ENCODE measurements at places on chromosomes 7 and 10.

- DNase-seq: no peak
Observed at GRCh38 chr10:106765241-106765754, 399.2 kb downstream of the SORCS1 start.

DNA sequence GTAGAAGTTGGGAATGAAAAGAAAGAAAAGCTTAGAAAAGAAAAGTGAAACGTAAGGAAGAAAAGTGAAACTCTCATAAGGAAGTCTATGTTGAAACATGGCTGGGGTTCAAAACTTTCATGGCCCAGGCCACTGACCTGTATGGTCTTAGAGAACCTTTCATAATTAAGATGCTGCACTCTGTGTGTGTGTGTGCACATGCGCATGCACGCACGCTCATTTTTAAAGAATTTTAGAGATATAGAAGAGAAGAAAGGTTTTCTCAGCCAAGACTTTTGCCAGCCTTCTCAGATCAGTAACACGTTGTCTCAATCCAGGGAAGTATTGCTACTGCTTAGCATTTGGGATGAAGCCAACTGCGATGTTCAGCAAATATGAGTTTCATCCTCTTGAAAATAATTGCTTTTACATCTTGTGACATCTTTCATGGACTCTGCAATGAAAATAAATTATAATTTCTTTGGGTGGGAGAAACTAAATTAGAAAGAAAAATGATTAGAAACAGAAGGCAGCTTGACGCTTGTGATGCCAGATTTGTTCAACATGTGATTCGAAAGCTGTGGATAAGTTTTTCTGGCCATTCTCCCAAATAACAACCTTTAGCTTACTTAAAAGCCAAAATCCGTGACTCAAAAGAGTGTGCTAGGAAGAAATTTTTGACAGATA, 16.2 kb upstream of the SLC26A4 start:
- no peak for DNase-seq

GRCh38 chr7:7581531-7582179, 15.0 kb downstream of the MIOS start:
- DNase-seq: no peak

DNA sequence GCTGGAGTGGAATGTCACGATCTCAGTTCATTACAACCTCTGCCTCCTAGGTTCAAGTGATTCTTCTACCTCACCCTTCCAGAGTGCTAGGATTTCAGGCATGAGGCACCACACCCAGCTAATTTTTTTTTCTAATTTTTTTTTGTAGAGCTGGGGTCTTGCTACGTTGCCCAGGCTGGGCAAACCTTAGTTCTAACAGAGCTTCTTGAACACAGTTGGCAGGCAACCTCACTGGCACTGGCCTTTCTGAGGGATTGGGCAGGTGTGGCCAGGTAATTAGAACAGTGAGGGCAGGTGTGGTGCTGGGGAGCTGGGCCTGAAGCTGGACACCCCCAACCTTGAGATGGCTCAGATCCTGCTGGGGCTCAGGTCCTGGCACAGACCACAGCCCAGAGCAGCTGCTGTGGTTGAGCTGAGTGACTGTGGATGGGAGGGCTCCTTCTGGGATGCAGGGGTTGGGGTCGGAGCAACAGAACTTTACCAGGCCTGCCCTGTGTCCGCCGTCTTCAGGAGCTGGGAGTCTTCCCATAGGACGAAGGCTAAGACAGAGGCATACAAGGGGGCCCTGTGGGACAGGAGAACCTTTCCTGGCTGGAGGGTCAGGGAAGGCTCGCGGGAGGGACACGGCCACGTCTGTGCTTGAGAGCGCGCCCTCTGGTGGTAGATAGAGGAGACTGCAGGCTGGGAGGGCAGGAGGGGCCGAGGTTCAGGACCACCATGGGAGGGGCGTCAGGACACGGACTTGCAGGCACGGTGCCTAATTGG, 48.2 kb downstream of the COL26A1 start:
- DNase-seq: peak; percentile 72

DNA sequence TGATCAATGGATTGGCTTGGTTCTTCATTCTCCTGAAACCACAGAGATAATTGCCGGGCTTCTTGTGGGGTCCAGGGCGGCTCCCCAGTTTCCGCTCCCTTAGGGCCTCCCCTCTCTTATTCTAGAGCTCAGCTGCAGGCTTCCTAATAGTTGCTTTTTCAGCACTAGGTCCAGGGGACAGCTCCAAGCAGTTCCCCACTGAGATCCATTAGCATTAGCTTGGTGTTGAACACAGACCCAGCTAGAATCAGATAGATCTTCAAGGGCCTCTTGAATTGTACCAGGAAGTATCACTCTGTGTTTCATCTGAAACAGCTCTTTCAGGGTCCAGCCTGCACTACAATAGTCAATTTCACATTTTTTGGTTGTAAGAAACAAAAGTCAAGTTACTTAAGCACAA, 238.7 kb downstream of the SEC23IP start:
- no peak for DNase-seq

DNA sequence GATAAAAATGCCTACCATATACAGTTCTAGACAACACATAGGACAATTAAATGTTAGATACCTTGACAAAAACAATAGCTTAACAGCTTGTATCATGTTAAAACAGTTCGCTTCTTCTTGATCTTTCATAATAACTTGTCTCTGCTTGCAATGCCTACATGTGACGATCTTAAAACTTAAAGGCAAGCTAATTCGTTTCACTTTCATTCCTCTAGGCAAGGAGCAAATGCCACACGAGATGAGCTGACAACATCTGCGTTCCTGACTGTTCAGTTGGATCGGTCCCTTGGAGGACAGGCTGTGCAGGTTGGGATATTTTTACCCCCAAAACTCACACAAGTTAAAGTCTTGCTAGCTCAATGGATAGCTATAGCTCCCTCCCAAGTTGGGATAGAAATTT, 51.6 kb upstream of the ARL4A start:
- no peak for DNase-seq

GRCh38 chr7:77360104-77360503, 56.0 kb downstream of the GSAP start:
- DNase-seq: no peak

GRCh38 chr7:12638851-12639456, 48.5 kb upstream of the ARL4A start:
- DNase-seq: peak; percentile 41

- DNase-seq: no peak
Observed at GRCh38 chr7:13055732-13056368, 368.4 kb downstream of the ARL4A start.

GRCh38 chr10:70742537-70743429, 42.4 kb downstream of the TBATA start:
- DNase-seq: no peak

DNA sequence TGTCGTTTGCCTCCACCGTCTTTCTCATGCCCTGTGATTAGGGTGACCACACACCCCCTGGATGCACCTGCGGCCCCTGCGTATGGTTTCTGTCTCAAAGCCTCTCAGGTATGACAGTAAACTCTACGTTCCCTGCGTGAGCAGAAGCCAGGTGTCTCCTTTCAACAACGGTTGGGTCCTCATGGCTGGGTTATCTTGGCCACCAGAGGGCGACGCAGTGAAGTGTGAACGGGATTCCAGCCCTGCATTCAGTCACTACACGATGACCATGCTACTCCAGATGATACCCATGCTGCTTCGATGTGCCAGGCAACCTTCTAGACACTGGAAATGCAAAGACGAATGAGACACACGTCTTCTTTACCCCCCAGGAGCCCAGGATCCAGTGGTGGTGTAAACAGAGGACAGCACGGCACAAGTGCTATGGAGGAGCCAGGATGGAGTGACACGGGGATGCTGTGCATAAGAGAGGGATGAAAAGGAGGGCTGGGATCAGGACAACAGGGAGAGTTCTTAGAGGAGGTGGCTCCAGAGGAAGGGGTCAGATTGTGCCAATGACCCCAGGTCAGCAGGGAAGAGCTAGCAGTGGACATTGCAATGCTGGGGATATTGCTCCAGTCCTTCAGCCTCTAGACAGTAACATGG, 228.1 kb upstream of the PFKP start:
- DNase-seq: peak; percentile 11

GRCh38 chr10:63438506-63439498, 27.0 kb downstream of the JMJD1C start:
- no peak for DNase-seq

- peak; percentile 46 for DNase-seq
Observed at GRCh38 chr7:90629297-90629918, 33.3 kb downstream of the CDK14 start.

- DNase-seq: no peak
Observed at GRCh38 chr10:99236627-99237309, 1.1 kb upstream of the HPSE2 start.

GRCh38 chr10:110918643-110919348, at the start of gene BBIP1:
TSS of gene BBIP1 (minus strand) at chr10:110919180. CDS start at chr10:110918157, 1,023 bp downstream.
- DNase-seq: peak; percentile 100

- no peak for DNase-seq
Observed at GRCh38 chr7:107865956-107866775, 24.8 kb upstream of the DLD start.

DNA sequence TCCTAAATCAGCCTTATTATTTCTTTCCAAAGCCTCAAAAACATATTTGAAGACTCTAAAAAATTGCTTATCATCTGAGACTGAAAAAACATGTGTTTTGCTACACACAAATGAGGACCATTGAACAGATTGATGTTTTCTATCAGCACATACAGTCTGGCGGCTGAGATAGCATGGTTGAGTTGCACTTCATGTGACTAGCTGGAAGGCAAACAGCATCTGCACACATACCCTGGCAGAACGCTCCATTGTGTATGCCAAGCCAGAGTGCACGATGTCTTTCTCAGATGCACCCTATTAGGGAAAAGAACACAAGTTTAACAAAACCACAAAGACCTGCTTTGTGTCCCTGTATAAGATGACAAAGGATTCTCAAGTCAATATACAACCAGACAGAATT, 33.0 kb downstream of the FAM25A start:
- peak; percentile 30 for DNase-seq

GRCh38 chr7:130793855-130794618, 60.0 kb upstream of the KLF14 start:
- peak; percentile 21 for DNase-seq

- DNase-seq: no peak
Observed at GRCh38 chr10:86827639-86828038, 71.2 kb downstream of the BMPR1A start.

DNA sequence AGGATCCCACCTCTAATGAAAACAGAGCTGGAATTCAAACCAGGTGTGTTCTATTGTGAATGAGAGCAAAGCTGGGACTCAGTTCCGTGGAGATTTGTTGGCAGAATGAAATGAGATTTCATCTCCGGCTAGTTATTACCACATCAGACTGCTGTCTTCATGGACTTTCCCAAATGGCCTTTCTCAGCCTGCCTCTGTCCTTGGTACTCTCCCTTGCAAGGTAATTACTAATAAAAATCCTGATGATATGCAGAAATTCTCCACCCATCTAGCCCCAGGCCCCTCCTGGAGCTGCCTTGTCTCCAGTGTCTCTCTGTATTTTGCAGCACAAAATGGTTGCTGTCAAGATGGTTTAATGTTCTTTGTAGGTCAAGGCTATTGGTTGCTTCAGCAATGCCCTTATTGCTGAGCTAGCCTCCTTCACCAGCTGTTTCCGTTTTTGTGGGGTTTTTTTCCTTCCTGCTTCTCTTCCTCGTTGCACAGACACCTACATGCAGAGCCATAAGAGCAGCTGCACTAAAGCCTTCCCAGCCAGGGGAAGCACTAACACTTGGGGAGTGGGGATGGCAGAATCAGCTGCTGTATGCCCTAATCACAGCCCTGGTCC, 185.0 kb upstream of the GHITM start:
- no peak for DNase-seq

- DNase-seq: no peak
Observed at GRCh38 chr7:13797545-13797944, 191.9 kb downstream of the ETV1 start.

DNA sequence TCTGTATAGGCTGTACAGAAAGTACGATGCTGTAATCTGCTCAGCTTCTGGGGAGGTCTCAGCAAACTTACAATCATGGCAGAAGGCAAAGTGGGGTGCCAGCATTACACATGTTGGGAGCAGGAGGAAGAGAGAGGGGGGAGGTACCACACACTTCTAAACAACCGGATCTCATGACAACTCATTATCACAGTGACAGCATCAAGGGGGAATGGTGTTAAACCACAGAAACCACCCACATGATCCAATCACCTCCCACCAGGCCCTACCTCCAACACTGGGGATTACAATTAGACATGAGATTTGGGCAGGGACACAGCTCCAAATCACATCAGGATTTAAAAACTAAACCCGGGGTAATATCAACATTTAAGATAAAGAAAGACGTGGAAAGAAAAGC, 468.8 kb upstream of the AUTS2 start:
- no peak for DNase-seq

DNA sequence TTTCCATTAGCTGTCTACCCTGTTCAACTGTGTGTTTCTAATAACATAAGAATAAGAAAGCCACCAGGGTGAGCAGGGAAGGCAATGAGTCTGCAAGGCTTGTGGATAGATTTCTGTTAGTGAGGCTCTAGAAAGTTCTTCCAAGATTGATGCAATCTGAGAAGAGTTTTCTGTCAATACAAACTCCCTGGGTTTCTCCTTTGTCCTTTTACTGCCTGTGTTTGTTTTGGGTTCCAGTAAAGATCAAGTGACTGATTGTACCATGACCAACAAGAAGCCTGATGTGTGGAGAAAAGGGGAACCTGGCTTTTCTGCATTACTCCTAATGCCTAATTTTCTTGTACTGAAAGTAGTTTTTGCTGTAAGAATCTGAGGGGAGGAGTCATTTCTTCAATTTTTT, 139.9 kb downstream of the CFTR start:
- no peak for DNase-seq

DNA sequence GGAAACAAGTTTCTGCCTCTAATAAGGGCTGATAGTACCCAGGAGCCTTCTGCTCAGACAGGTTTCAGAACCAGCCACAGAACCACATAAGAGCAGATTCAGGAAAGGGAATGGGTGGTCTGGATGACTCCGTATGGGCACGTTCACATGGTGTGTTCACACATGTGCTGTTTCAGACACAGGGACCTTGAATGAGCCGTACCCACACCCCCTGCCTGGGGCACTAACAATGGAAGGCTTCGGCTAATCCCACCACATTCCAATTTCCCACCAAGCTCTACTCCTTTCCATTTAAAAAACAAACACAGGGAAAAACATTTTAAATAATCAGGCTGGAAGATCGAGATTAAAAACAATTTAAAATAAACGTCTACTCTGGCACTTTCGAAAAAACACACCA, 217.3 kb downstream of the GRID1 start:
- no peak for DNase-seq

- DNase-seq: no peak
Observed at GRCh38 chr10:113644185-113645120, 19.4 kb downstream of the NRAP start.

DNA sequence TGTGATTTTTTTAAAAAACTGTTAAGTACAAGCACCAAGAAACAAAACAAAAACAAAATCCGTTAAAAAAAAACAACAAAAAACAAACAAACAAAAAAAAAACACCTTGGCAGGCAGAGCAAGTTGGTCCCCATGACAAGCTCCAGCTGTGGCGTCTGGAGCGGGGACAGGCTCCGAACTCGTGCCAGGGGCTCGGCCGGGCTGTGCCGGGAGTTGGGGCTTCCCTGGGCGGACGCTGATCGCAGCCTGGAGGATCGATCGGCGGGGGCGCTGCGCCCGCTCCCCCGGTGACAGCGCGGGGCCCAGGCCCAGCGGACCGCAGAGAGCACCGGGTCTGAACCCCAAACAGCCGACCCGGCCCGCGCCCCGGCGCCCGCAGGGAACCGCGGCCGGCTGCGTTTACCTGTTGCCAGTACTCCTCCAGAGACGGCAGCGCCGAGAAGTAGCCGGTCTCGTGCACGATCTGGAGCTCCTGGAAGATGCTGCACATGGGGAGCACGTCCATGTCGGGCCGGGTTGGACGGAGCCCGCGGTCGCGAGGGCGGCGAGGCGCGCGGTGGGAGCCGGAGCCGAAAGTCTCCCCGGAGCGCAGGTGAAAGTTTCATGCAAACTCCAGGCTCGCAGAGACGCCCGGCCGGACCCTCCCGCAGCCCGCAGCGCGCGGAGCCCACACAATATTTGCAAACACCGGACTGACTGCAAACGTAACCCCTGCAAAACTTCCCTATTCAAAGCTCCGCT, at the start of gene KLF6:
TSS of gene KLF6 (minus strand) at position 700 of the 741 bp plus-strand sequence. CDS start at position 505, 195 bp downstream.
- DNase-seq: peak; percentile 29
